ENCODE measurements at places on chromosomes 12 and 14.

GRCh38 chr14:45359746-45360145, 106.7 kb upstream of the MIS18BP1 start:
- no peak for DNase-seq

DNA sequence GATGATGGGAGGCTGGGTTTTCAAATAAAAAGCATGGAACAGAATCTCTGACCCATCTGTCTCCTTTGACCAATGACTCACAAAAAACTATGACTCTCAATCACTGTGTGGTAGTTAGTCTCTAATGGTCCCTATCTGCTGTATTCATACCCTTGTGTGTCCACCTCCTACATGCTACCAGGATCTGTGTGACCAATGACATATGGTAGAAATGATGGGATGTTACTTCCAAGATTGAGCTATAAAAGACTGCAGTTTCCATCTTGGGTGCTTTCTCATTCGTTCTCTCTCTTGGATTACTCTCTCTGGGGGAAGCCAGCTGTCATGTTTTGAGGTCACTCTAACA, 144.7 kb upstream of the BTG1 start:
- no peak for DNase-seq

GRCh38 chr14:23121361-23121771, 2.3 kb upstream of the CEBPE start:
- DNase-seq: no peak

GRCh38 chr12:132391326-132392041, 62.1 kb upstream of the GALNT9 start:
- DNase-seq: no peak

DNA sequence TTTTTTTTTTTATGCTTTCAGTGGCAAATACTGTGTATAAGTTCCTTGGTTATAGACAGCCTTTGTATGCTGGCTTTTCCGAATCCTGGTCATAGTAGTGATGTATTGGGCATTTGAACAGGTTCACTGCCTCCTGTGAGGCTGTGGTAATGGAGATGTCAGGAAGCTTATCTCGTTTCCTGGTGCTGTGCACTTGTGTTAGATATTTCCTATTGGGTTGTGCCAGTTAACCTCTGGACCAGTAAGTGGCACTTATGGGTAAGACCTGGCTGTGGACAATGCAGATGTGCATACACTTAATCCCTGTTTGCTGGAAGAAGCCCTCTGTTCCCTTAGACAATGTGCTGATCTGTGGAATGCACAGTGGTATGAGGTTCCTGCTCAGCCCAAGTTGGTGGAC, 135.4 kb upstream of the KITLG start:
- DNase-seq: no peak

DNA sequence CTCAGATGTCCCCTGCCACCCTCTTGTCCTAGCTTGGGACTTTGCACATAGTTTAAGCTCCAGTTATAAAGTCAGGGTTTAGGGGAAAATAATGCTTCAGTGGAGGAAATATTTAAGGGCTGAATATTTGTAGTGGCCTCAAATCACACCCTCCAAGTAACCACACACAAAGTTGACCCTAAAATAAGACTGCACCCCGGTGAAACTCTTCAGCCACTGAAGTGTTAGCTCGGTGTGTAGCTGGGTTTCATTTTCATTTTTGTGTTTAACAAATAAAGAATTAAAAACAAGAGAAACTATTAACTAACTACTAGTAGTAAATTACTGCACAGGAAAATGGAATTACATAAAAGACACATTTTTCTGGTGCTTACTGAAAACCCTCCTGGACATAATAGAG, 14.8 kb upstream of the BCL11B start:
- no peak for DNase-seq

DNA sequence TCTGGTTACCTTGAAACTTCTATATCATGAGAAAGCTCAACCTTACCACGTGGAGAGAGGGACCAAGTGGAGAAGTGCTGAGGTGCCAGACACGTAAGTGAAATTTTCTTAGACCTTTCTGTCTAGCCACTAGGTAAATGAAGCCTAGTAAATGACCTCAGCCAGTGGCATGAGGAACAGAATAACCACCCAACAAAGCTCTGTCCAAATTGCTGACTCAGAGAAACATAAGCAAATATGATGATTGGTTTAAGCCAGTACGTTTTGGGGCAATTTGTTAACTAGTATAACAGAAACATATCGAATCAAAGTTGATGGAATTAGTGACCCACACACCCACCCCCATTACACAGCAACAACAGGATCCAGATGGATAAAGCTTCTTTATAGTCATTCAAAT, 75.2 kb upstream of the MAX start:
- DNase-seq: no peak

- peak; percentile 74 for DNase-seq
Observed at GRCh38 chr12:121673013-121673511, 3.6 kb upstream of the MORN3 start.

GRCh38 chr14:64943556-64943955, 1.0 kb upstream of the GPX2 start:
- no peak for DNase-seq

DNA sequence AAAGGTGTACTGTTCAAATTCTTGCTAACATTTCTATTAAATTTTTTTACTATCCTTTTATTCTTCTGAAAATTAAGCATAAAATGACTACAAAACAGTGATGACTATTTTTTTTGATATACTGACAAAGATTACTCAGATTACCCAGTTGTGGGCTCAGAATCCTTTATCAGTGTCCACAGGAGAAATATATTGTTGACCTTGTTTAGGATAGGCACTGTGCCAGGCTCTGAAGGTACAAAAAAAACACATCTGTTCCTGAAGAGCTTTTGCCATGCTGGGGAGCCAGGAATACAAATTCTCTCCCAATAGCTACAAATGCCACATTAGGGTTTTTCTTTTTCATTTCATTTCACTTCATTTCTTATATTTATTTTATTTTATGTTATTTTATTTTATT, 26.9 kb upstream of the GCH1 start:
- DNase-seq: no peak

DNA sequence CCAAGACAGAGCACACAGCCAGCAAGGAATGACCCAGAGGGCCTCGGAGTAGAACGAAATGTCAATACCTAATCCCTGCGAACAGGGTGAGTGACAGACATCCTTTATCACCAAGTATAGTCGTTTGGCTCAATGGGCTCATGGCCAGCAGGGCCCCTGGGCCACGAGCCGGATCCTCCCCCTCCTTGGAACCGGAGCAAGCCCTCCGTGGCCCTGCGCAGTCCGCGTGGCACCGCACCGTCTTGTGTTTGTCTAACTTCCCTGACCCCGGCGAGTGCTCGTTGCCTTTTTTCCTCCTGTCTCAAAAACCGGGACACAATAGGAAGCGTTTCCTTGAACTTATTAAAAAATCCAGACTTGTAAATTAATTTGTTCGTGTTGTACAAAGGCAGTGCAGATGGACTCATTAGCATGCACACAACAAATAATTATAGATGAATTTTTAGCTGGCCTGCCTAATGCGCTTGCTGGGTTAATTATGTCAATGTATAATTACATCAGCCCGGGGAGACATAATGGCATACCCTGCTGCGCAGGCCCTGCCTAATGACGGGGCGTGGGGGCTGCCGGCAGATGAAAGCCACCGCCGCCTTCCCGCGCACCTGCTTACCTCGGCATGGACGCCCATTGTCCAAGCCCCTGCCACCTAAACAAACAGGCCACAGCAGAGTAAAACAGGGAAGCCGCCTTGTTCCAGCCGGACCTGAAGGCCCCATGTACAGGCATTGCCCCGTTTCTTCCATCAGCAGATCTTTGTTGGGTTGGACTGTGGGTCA, 81.6 kb downstream of the PHETA1 start:
- DNase-seq: no peak

DNA sequence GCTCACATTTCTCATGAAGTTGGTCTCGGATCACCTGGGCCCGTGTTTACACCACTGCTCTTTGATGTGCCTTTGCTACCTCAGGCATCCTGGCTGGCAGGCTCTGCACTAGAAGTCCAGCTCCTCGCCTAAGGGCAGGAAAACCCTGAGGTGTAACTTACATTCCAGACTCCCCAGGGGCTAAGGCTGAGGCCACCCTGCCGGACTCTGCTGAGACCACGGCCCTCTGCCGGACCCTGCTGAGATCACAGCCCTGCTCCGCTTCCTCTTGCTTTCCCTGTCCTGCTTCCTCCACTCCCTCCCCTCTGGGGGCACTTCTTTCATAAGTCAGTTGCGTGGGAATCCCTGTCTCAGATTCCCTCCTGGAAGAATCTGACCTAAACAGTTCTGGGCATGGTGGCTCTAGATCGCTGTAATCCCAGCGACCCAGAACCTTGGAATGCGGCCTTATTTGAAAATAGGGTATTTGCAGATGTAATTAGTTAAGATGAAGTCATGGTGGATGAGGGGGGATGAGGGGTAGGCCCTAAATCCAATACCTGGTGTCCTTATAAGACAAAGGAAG, 17.2 kb downstream of the RILPL1 start:
- no peak for DNase-seq

DNA sequence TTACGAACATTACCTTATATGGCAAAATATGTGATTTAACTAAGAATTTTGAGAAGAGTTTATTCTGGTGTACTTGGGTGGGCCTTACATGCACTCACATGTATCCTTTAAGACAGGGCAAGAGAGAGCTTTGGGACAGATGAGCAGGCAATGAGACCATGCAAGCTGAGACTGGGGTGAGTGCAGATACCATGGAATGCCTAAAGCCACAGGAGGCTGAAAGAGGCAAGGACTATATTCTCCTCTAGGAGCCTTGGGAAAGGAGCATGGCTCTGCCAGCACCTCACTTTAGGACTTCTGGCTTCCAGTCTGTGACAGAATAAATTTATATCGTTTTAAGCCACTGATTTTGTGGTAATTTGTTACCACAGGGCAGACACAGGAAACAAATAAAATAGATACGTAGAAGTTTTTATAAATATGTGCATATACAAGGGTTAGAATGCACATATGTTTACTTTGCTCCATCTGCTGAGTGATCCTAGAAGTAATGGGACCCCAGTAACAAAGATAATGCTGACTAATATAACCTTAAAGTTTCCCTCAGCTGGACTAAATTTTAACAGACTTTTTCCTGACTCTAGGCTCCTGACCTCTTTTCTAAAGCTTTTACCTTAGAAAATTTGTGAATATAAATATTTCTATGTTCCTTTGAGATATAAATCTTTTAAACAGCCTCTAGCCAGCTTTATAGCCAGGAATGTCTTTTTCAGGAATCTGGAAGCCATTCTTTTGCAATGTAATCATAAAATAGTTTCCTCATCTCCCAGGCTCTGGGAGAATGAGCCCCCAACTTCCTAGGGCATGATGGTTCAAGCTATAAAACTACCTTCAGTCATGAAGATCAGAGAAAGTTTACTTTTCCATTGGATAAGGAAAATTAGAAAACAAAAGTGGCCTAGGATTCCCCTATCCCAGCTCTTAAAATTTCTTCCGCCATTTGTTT, 216.8 kb downstream of the PPFIA2 start:
- no peak for DNase-seq

- DNase-seq: no peak
Observed at GRCh38 chr12:115387467-115387901, 703.5 kb upstream of the TBX3 start.

DNA sequence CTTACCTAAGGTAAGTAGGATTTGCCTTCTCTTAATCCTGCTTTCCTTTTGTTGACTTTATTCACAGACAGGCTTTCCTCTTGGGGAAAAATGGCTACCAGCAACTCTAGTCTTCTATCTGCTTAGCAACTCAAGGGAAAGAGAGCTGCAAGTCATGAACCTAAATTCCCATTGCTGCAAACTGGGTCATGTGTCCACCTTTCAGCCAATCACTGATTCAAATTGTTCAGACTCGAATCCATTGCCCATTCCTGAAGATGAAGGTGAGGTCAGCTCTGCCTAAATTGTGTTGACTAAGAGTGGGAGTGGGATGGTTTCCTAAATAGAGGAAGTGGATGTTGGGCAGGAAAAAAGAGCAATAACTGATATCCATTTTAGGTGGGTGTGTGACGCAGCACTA, 7.7 kb downstream of the FBXW8 start:
- no peak for DNase-seq

DNA sequence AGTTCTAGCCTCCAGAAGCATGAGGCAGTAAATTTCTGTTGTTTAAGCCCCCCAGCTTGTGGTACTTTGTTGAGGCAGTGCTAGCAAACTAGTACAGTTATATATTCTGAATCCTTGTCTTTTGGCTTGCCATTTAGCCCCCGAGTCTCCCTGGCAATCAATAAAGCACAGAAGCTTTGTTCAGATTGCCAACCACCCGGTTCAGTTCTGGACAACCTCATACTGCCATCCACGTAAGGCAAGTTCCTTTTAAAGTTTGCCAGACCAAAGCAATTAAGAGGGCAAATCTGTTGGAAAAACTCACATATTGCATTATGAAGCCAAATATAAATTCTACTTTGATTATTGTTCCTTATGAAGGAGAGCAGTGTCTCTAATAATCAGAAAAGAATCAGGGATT, 67.1 kb downstream of the RERG start:
- no peak for DNase-seq

DNA sequence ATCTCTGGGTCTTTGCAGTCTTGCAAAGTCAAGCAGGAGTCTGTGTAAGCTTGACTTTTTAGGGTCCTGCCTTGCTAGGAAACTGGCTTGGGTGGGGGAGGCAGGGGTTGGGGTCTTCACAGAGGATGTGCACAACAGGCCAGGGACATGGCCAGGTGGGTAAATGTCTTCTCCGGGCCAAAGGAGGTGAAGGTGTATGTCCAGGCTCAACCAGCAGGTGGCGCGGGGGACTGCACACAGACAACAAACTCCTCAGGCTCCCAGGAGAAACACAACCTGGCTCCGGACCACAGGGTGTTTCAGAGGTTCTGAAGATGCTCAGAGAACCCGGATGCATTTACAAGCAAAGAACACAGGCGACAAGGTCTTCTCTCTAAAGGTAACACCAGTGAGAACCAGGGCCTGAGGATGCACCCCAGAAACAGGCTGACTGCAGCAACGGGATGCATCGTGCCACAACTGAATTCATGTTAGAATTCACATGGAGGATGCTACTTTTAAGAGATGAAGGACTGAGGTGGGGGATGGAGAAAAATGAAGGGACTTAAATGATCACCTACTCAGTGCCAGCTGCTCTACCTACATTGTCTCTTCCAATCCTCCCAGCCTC, 56.0 kb downstream of the PLEKHG3 start:
- DNase-seq: no peak

DNA sequence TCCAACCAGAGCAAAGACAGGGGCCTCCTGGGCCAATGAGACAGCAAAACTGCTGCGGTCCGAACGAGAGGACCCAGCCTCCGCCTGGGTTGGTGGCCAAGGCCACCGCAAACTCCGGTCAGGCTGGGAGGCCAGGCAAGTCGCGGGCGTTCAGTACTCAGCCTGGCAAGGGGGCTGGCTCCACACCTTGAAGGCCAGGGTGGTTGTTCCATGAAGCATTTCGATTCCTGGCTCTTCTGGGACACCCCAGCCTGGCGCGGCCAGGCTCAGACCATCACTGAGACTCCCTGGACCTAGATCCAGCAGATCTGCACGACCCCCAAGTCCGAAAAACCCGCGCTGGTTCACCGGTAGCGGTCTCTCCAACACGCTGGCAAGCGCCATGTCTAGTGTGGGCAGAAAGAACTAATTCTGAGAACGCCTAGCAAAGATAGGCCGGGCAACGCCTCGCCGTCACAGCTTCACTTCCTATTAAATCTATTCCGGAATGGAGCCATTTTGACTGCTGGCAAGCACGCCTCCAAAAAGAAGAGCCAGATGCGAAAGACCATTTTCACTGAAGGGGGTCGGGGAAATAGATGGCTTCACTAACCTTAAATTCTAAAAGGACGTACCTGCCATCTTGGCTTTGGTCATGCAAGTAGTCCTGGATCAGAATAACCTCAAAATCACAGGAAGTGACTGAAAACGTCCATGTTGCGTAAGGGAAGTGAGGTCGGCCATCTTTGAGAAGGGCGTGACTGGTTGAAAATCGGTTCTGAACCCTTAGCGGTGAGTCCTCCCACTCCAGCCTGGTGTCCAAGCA, at the start of gene PSMB5:
Gene PSMB5 (minus strand): TSS at position 403 of the 805 bp plus-strand sequence. CDS start 19 bp downstream, at position 384.
- peak; percentile 91 for DNase-seq
